ENCODE measurements at places on chromosomes 3 and 15. TPM values are rescaled to one million over a fixed set of nuclear protein-coding genes. Genes with fewer than 3 reads are reported as not detected.

The CYP19A1 gene
- total RNA-seq = 6.8 TPM

The TNFAIP8L3 gene
- 21.7 TPM for total RNA-seq

The VEPH1 gene
- total RNA-seq = 11.7 TPM

The FSD2 gene
- not detected for total RNA-seq

The SKOR1 gene
- total RNA-seq = 1.1 TPM

The CLDN11 gene
- total RNA-seq = 24.6 TPM

Data from omental fat pad (tissue), 4 donors.